Cerebellar nuclear complex (tissue), 1 donor: ENCODE measurements at places on chromosomes 5 and 9.

DNA sequence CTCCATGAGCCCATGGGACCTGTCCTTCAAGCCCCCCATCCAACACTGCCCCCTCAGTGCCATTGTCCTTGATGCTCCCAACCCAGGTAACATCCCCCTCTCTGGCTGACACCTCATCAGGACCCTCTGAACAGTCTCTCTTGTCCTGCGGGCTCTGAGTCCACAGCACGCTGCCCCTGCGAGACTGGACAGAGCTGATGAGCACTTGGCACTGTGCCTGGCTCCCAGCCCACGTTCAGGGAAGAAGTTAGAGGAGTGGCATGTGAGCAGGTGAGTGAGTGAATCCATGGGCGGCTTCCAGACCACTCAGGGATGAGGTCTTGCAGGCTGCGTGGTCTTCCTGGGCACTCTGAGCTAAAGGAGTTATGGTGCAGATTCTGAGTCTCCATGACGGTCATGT, 70.7 kb downstream of the PAX5 start:
- DNase-seq, result no peak

DNA sequence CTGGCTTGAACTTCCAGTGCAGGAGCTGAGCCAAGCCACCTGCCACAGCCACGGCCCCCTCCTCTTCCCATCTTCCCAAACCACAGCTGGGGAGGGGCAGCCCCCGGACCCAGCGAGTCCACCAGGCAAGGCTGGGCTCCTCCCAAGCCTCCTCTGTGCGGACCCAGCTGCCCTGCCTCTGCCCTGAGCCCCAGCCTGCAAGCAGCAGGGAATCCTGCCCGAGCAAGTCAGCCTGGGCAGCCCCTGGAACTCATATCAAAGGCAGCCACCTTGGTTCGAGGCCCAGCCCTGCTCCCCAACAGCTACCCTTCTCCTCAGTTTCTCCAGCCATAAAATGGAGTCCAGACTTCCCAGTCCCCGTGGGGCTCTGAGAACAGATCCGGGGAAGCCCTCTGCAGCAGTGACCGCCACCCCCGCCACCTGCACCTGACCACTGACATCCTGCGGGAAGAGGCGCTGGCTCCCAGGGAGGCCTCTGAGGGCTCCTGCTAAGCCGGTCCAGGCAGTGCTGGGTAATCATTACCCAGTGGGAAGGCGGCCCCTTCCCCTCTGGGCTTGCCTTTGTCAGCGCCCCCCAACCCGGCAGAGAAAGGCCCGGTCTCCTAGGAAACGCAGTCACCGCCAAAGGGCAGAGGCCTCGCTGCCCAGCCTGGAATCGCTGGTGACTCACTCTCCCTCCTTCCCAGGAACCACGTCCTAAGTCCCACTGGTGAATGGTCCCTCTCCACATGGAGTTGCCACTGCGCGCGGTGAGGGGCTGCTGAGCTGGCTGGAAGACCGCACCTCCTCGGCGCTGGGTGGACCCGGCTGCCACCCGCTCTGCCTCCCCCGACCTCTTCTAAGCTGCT, 1.5 kb downstream of the VAV2 start:
- no peak for DNase-seq

GRCh38 chr9:137077010-137077747, at the start of gene UAP1L1:
Gene UAP1L1 (plus strand): TSS chr9:137077517. CDS start chr9:137077533, 16 bp downstream.
- DNase-seq, result no peak

- no peak for DNase-seq
Measured at GRCh38 chr9:124810663-124811355, 33.9 kb downstream of the OLFML2A start.

GRCh38 chr9:38308136-38308535, 84.4 kb upstream of the ALDH1B1 start:
- no peak for DNase-seq
